ENCODE measurements at places on chromosomes 7 and 10.

DNA sequence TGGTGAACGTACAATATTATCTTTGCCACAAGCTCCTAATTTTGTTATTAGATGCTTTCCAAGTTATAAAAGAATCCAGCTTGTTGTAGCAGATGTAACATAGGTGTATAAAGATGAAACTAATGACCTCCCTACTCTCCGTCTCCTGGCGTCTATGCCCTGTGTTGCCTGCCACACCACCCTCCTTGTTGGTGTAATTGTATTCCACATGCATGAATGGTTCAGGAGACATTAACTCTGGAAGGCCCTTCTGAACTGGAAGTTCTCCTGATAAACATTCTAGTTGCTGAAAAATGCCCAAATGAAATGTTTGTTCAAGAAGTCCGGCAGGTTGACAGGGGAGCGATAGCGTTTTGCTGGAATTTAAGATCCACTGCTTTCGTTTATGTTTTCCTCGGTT, 53.9 kb upstream of the SEPHS1 start:
- DNase-seq = no peak

DNA sequence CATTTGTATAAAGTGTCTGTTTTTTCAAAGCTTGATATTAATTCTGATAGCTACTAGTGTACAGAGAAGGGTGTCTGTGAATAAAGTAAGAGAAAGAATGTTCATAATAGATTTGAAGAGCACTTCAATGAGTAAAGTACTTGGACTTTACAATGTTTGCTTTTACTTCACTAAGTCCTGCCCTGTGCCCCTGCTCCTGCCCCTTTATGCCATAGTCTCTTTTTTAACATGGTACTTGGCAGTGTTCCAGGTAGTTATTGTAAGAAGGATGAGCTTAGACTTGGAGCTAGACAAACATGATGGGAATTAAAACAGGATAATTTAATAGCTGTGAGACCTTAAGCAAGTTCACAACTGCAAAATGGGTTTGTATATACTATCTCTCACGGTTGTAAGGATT, 41.0 kb downstream of the ZEB1 start:
- no peak for DNase-seq

GRCh38 chr10:25176421-25176968, 1.7 kb downstream of the GPR158 start:
- DNase-seq = no peak

DNA sequence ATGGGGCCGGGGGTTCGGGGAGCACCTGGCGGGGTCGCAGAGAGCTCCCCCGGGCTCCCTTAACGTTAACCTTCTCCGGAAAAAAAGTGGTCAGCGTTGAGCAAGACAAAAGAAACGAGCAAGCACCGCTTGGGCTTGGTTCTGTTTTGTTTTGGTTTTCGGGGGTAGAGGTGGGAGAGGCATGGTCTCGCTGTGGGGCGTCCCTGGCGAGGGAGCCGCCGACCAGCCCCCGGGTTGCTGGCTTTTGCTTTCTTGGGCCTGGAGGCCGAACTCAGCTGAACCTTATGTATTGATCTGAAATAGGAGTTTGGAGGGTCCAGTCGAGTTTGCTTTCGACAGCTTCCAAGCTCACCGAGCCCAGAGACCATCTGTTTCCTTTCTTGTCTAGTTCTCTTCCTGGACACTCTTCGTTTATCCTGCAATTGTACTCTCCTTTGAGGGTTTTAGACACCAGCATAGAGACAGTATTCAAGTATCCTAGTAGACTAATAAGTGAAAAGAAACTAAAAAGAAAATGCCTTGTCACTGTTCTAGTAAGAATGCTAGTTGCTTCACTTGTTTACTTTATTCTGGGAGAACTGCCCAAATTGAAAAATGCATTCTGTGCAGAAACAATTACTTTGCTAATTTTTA, 980 bp downstream of the FHIP2A start:
- peak; percentile 32 for DNase-seq

DNA sequence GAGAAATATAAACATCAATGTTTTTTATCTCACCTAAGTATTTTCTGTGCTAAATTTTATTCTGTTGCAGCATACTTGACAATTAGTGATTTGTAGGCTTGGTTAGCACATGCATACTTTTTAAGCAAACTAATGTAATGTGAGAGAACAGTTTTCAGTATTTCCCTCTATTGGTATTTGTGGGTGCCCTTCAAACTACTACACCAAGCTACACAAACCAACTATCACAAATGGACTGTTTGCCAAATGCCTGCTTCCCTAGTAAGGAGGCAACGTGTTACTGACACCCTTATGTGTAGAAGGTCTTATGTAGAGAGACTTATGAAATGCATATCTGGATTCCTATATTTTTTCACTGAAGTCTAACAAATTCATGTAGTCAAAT, 98.4 kb upstream of the FZD1 start:
- no peak for DNase-seq

DNA sequence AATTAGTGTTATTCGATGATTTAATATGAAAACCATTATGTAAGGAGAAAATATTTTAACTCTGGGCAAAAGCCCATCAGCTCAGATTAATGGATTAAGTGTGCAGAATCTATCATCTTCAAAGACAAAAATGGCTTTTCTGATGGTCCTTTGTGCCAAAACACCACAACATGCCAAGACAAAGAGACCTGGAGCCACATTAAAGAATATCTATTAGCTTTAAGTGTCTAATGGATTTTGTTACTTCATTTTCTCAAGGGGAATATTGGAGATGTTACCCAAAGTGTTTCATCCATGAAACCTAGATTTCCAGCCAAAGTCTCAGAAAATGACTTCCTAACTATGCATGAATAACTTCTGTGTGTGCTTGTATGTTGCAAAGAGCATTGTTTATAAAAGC, 57.3 kb downstream of the MKX start:
- DNase-seq = no peak

- no peak for DNase-seq
These were observed 1.4 kb downstream of the MTURN start for GRCh38 chr7:30136117-30136731.
